Natural killer cell (primary cell): ENCODE measurements at places on chromosomes 11 and 22.

- no peaks in the 10 kb centered on the region for H3K27me3 ChIP-seq
- H3K27ac ChIP-seq: no peak overlapping the region
- no peak overlapping the region for H3K4me3 ChIP-seq
- no peaks in the 10 kb centered on the region for H3K4me1 ChIP-seq
Observed at GRCh38 chr11:70675697-70676374, 277.5 kb downstream of the CTTN start.

DNA sequence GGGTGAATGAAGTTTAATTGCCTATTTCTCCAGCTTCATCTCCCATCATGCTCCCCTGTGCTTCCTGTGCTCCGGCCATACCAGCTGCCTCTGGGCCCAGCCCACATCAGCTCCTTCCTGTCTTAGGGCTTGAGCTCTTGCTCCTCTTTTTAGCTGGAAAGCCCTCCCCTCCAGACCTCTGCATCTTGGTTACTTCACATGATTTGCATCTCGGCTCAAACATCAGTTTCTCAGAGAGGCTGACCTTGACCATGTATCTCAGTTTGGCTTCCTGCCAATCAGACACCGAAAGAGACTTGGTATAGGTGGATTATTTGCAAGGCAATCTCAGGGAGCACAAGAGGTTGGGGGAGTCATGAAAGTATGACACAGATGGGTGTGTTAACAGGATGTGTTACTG lies 73.2 kb upstream of the TIMP3 start:
- H3K27me3 ChIP-seq: no peaks in the 10 kb centered on the region
- H3K4me3 ChIP-seq: no peak overlapping the region
- H3K36me3 ChIP-seq: no peaks in the 10 kb centered on the region
- peaks cover 9% of the 10 kb centered on the region for H3K4me1 ChIP-seq

- H3K4me1 ChIP-seq: no peaks in the 10 kb centered on the region
- no peak overlapping the region for H3K27ac ChIP-seq
- DNase-seq: no peak
- no peak overlapping the region for H3K4me3 ChIP-seq
- no peaks in the 10 kb centered on the region for H3K27me3 ChIP-seq
- H3K36me3 ChIP-seq: no peaks in the 10 kb centered on the region
Observed at GRCh38 chr22:28268171-28268570, 349.1 kb upstream of the PITPNB start.

DNA sequence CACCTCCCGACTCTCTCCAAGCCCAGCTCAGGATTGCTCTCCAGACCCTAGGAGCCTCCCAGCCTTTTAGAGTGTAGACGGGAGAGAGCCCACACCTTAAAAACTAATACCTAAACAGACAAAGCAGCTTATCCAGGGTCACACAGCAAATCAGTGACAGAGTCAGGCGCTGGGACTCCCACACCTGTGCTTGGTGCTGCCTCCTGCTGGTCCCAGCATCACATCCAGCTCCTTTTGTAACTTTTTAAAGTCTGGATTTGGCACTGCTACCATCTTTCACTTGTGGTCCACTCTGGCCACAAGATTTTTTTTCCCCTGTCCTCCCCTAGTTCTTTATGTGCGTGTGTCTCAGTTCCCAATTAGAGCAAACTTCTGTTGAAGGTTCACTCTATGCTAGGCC lies 4.7 kb downstream of the ANO1 start:
- H3K4me1 ChIP-seq: no peaks in the 10 kb centered on the region
- no peak for DNase-seq
- H3K36me3 ChIP-seq: no peaks in the 10 kb centered on the region
- no peak overlapping the region for H3K27ac ChIP-seq

GRCh38 chr11:36564376-36565030 lies 3.3 kb upstream of the RAG1 start:
- peak overlapping the region; percentile 1 for H3K4me3 ChIP-seq
- no peaks in the 10 kb centered on the region for H3K36me3 ChIP-seq
- H3K4me1 ChIP-seq: peaks cover 12% of the 10 kb centered on the region
- DNase-seq: peak; percentile 75

DNA sequence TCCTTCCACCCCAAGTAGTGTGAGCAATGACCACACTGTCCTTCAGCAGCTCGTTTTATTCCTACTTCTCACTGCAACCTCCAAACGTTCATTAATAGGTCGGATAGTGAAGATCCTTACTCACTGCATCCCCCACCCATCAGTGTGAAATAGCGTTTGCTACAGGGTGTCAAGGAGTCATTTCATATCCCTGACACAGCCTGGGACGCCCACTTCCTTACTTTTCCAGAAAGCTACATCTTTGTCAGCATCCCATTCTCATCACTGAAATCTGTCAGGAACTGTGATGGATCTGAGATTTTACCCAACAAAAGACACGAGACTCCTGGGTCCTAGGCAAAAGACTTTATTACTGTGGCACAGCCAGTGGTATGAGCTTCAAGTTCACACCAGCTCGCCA lies 592.4 kb downstream of the NTM start:
- no peaks in the 10 kb centered on the region for H3K27me3 ChIP-seq
- no peak for DNase-seq
- no peak overlapping the region for H3K4me3 ChIP-seq

DNA sequence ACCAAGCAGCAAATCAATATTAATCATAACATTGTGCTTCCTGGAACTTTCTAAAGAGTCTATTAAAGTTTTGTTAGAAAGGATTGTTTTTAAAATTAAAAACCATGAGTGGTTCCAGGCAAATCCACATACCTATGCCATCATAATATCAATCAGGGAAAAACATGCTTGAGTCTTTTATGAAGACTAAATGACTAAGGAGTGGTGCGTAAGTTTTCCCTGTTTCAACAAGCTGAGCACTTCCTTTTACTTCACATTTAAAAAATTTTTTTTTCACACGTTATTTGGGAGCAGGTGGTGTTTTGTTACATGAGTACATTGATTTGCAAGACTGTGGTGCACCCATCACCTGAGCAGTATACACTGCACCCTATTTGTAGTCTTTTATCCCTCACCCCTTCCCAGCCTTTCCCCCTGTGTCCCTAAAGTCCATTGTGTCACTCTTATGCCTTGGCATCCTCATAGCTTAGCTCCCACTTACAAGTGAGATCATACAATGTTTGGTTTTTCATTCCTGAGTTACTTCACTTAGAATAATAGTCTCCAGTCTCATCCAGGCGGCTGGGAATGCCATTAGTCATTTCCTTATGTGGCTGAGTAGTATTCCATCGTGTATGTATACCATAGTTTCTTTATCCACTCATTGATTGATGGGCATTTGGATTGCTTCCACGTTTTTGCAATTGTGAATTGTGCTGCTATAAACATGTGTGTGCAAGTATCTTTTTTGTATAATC lies 1190.3 kb upstream of the RAG2 start:
- H3K27ac ChIP-seq: no peak overlapping the region
- DNase-seq: no peak
- no peaks in the 10 kb centered on the region for H3K27me3 ChIP-seq
- H3K4me3 ChIP-seq: no peak overlapping the region
